ENCODE measurements at places on chromosomes 2 and 18. TPM values are rescaled to one million over a fixed set of nuclear protein-coding genes. Genes with fewer than 3 reads are reported as not detected.

LIMS4 gene
- total RNA-seq = 0.71 TPM

TRABD2A gene
- 1.6 TPM for total RNA-seq

DNA sequence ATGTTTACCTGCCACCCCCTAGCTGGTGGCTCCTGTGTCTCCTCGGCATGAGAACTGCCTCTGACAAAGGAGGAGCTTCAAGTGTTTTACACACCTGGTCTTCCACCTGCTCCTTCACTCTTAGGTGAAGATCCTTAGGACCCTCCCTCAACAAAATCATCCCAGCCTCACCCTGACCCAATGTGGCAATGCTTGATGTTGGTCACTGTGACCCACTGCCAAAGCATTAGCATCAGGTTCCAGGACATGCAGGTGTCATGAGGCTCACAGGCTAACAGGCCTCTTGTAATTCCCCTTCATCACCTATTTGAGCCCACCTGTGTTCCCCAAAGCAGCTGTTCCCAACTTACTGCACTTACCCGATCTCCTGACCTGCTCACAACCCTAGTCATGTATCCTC lies 9.8 kb downstream of the FZD5 start:
- H3K4me1 ChIP-seq = no peaks in the 10 kb centered on the region
- H3K4me3 ChIP-seq = no peak overlapping the region
- no peaks in the 10 kb centered on the region for H3K27me3 ChIP-seq
- H3K36me3 ChIP-seq = no peaks in the 10 kb centered on the region

DNA sequence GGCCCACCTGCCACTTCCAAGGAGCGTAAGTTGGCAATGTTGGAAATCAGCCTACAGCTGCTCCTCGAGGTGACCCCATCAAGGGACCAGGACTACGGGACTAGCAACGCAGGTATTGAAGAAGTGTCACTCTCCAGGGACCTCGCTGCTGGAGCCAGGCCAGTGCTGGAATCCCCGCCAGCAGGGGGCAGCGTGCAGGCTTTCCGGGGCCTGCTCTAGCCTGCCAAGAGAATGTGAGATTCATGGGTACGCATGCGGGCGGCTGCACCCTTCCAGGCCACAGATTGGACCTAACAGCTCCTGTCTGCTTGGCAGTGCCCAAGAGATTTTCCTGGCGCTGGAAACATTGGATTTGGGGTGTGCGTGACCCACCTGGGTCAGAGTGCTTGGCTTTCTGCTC lies 182.8 kb upstream of the RAB12 start:
- no peak overlapping the region for H3K27ac ChIP-seq
- H3K4me1 ChIP-seq = no peaks in the 10 kb centered on the region
- no peaks in the 10 kb centered on the region for H3K27me3 ChIP-seq
- no peaks in the 10 kb centered on the region for H3K36me3 ChIP-seq
- no peak for DNase-seq
- no peak overlapping the region for H3K4me3 ChIP-seq

DNA sequence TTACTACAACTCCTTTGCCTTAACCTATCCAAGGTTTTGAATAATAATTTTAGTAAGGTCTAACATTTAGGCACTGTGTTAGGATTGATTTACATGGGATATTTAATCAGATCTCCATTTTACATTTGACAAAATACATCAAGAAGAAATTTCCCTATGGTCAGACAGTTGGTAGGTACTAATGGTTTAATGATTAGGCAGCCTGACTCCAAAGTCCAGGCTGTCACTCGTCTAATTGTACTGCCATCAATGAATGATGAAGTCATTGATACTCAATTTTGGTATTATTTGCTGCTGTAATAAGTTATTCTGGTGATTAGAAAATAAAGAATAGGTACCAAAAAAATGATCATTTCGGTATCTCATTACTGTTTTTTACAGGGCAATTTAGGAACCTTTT lies 14.1 kb downstream of the BBS5 start:
- no peak for DNase-seq
- no peaks in the 10 kb centered on the region for H3K4me1 ChIP-seq
- H3K27me3 ChIP-seq = no peaks in the 10 kb centered on the region
- H3K4me3 ChIP-seq = no peak overlapping the region

DNA sequence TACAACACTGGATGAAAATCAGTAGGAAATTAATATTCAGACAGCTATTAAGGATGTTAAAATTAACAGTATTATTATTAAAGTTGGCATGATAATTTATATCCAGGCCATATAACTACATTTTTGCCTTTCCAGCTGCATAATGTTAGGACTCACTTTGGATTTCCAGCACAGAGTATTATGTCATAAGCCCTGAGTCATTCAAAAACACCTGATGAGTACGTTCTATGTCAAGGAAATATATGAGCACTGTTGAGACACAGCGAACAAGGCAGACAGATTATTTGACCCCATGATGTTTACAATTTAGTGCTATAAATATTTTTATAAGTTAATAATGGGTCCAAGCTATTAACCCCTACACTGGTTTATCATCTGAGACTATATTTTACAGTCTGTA lies 59.8 kb upstream of the RIT2 start:
- H3K27me3 ChIP-seq = no peaks in the 10 kb centered on the region
- H3K4me3 ChIP-seq = no peak overlapping the region
- no peak overlapping the region for H3K27ac ChIP-seq
- H3K4me1 ChIP-seq = no peaks in the 10 kb centered on the region
- DNase-seq = no peak
- no peaks in the 10 kb centered on the region for H3K36me3 ChIP-seq
